ENCODE measurements at places on chromosomes 5 and 9. TPM values are rescaled to one million over a fixed set of nuclear protein-coding genes. Genes with fewer than 3 reads are reported as not detected.

The LSM11 gene
- total RNA-seq: 5.2 TPM

The ADCY2 gene
- total RNA-seq: 0.84 TPM

The CDHR2 gene
- total RNA-seq: 1.1 TPM

The TMC1 gene
- 0.22 TPM for total RNA-seq

The FAM153A gene
- not detected for total RNA-seq

The PNPLA7 gene
- 5.7 TPM for total RNA-seq

DNA sequence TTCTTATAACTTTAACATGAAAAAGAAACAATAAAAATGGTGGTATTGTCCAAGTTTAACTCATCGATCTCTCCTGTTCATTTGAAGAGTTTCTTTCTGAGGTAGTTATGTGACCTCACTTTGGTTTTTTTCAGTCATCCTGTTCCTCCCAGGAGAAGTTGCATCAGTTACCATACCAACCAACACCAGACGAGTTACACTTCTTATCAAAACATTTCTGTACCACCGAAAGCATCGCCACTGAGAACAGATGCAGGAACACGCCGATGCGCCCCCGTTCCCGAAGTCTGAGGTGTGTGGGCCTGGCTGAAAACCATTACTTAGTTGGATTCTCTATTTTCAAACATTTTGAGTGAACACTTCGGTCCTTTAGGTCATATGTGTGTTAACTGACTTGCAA lies 96.3 kb downstream of the CD180 start:
- no peak for DNase-seq

- DNase-seq: no peak
Observed at GRCh38 chr5:1204693-1205242, 3.4 kb downstream of the SLC6A19 start.

- DNase-seq: no peak
Observed at GRCh38 chr5:4372481-4372880, 767.6 kb upstream of the ADAMTS16 start.

- DNase-seq: no peak
Observed at GRCh38 chr5:148716716-148717115, 62.4 kb upstream of the HTR4 start.

- no peak for DNase-seq
Observed at GRCh38 chr9:23686257-23686656, 139.8 kb downstream of the ELAVL2 start.

- no peak for DNase-seq
Observed at GRCh38 chr5:172209714-172210113, 15.7 kb downstream of the EFCAB9 start.

DNA sequence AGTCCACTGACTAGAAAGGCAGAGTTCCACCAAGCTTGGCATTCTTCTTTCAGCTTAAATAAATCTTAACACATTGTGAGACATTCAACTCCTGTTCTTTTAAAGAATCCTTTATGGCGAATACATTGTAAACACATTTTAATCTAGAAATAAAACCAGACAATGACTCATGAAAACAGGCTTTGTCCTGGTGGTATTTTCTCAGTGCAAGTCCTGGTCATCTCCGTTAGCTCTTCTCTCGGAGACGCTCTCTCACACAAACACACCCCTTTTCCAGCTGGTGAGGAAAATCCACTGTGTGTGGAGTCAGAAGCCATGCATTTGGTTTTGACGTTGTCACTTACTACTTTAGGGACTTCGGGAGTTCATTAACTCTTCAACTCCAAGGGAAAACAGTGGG lies 140.4 kb downstream of the AUH start:
- DNase-seq: no peak

DNA sequence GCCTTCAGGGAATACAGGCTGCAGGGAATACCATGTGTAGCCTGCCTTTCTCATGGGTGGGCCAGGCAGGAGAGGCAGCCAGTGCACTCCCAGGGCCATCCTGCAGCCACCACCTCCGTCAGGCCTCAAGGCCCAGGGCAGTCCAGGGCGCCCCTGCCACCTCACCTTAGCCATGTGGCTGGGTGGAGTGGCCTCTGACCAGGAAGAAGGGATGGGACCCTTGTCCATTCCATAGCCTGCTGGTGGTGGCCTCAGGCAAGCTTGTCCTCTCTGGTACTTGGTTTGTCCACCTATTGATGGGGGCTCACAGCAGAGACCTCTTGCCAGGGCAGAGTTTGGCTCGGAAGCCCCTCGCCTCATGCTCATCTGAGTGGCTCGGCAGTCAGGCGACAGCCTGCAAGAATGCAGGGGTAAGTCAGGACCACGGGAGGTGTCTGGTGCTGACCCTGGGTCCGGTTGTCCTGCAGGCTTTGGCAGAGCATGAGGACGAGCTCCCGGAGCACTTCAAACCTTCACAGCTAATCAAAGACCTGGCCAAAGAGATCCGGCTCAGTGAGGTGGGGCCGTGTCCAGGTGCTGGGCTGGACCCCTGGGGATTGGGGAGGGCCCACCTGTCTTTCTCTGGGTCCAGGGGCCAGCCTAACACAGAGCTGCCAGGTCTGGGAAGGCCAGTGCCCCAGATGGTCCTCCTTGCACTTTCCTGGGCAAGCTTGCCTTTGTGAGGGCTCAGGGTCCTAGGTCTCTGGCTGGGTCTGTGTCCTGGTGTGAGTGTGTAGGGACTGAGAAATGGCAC lies 82.9 kb downstream of the PHF2 start:
- no peak for DNase-seq

DNA sequence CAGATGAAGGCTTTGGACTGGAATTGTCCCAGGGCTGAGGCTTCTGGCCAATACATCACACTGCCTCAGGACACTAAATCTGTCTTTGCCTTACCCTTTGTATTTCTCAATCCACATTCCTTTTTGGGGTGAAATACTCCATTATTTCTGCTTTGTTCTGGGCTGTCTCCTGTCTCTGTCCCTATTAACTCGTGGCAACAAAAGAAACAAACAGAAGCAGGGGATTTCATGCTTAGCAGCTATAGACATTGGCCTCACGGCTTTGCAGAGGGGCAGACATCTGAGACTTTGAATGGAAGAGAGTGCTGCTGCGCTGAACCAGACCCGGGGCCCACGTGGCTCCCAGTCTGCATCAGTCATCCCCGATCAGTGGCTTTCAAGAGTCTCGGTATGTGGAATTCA lies 129.7 kb downstream of the ARL15 start:
- no peak for DNase-seq

- DNase-seq: no peak
Observed at GRCh38 chr5:155270725-155271124, 257.2 kb downstream of the KIF4B start.

DNA sequence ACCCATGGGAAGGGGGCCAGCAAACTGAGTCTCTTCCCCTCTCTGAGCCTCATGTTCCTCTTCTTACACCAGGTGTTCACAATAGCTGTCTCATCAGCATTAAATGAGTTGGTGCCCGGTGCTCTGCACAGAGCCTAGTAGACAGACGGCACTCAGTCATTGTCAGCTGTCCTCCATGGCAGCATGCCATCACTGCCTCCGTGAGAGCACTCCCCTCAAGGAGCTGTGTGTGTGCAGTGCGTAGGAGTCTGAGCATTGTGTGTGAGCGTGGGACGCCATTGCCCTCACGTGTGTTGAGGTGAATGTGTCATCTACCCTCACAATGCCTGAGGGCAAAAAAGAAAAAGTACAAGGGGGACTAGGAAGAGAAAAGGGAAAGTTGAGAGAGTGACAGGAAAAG lies 536.5 kb downstream of the CDK5RAP2 start:
- DNase-seq: no peak

DNA sequence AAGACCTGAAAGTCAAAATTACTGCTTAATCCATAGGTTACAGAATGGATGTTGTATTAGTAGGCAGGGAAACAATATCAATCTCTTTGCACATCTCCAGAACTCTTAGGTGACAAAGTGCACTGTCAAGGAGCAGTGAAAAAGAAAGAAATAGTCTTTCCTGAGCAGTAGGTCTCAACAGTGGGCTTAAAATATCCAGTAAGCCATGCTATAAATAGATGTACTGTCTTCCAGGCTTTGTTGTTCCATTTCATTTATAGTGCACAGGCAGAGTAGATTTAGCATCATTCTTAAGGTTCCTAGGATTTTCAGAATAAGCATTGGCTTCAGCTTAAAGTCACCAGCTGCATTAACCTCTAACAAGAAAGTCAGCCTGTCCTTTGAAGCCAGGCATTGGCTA lies 50.7 kb downstream of the SSBP2 start:
- no peak for DNase-seq

GRCh38 chr9:73412874-73413273 lies 261.2 kb downstream of the ANXA1 start:
- no peak for DNase-seq

GRCh38 chr5:144230806-144231205 lies 60.1 kb downstream of the KCTD16 start:
- DNase-seq: no peak

GRCh38 chr5:67268231-67269021 lies 71.8 kb upstream of the CD180 start:
- peak; percentile 25 for DNase-seq

GRCh38 chr5:3373391-3373790 lies 222.2 kb upstream of the IRX1 start:
- DNase-seq: no peak

GRCh38 chr5:174877987-174878386 lies 153.6 kb downstream of the MSX2 start:
- DNase-seq: no peak

DNA sequence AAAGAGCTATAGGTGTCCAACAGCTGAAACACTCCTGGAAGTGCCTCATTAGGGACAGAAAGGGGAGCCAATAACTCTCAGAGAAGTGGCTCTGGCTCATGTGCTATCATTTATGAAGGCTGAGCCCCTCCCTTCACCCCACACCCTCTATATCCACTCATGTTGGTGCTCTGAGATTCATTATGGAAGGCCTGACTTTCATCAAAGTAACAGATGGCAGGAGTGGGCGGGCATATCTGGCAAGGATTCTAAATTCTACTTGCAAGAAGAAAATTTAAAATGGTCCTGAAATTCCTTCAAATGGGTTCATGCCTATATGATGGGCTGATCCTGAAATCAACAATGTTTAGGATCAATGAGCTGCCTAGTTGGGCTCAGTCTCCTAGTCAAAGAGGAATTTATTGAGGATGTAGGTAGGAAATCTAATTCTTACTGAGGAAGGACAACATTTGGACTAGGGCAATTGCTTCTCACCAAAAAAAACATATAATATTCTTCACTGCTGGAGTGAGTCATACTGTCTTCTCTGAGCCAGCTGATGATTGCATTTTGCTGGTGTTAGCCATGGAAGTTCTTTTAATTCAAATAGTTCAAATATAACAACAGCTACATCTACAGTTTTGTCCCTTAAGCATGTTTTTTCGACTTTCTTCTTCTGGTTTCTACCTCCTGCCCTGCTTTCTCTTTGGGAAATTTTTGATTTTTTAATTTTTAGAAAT lies 23.5 kb downstream of the NMRK1 start:
- no peak for DNase-seq

DNA sequence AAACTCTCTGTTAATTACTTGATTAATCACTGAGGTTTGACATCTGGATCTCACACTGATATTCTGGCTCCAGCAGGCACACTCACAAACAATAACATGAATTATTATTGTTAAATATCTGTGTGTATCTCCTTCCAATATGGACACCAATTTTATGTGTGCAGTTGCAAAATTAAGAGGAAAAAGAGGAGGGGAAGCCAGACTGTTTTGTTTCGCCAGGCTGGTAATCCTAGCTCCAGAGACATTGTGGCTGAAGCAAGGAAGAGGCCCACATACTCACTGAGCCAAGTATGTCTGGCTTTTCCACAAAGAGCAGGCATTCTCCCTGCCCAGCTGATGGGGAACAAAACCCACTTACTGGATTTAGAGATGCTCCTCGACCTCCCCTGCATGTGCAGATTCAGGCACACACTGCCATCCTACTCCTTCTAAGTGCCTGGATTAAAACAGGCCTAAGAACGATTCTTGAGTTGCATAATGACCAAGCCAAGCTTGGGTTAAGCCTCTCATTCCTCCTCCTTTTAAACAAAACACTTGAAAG lies 181.9 kb downstream of the ESM1 start:
- no peak for DNase-seq

DNA sequence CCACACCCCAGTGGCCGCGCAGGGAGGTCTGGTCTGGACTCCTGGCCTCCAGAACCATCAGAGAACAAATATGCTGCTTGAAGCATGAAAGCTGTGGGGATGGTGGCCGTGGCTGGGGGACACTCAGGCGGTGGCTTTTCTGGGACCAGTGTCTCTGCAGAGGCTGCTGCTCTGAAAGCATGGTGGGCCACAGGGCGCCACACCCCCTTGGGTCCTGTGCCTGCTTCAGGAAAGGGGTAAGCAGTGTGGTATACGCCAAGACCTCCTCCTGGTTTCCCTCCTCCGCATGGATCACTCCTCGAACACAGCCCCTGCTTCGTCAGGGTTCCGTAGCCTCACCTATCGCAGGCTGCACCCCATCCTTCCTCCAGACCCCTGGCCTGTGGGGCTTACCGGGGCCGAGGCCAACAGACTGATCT lies 19.7 kb upstream of the TERT start:
- no peak for DNase-seq

- DNase-seq: no peak
Observed at GRCh38 chr5:88683506-88684135, 199.4 kb downstream of the MEF2C start.

GRCh38 chr9:15231788-15232635 lies 75.0 kb downstream of the TTC39B start:
- DNase-seq: no peak

DNA sequence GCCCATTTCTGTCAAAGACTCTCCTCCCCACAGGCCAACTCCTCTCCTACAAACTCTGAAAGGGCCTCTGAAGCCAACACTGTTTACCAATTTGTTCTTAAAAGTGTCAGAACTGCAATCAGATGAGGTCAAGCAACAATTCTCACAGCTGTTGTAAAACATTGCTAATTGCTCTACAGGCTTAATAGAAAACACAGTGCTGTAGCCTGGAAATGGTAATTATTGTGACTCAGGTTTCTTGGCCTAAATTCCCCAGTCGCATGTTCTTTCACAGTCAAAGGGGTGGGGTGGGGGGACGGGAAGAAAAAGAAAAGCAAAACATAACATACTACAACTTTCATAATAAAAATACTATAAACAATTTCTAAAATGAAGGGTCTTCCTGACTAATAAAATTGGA lies 343.2 kb downstream of the DMAC1 start:
- no peak for DNase-seq

- DNase-seq: no peak
Observed at GRCh38 chr5:5738797-5739489, 316.5 kb downstream of the ICE1 start.
